ENCODE measurements at places on chromosomes 12 and 14.

DNA sequence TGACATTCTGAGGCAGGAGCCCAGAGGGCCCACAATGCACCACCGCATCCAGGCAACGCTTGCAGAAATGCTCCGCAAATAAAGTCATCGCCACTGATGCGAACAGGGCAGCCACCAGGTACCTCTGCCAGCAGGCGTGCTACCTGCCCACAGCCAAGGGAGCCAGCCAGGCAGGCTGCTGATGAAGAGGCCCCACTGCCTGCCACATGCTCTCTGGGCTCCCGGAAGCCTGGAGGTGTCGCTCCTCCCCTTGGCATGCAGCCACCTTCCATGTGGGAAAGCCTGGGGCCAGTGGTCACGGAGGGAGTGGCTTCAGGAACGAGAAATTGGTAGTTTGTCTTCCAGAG is 14.7 kb downstream of the GPR132 start:
- DNase-seq = peak; percentile 39

- DNase-seq = no peak
These were observed 205.1 kb downstream of the SLC5A8 start for GRCh38 chr12:101004898-101005297.

GRCh38 chr12:2752676-2753371 is 41.9 kb upstream of the FKBP4 start:
- peak; percentile 58 for DNase-seq

- peak; percentile 26 for DNase-seq
These were observed 136.2 kb downstream of the MED13L start for GRCh38 chr12:116141110-116141832.

DNA sequence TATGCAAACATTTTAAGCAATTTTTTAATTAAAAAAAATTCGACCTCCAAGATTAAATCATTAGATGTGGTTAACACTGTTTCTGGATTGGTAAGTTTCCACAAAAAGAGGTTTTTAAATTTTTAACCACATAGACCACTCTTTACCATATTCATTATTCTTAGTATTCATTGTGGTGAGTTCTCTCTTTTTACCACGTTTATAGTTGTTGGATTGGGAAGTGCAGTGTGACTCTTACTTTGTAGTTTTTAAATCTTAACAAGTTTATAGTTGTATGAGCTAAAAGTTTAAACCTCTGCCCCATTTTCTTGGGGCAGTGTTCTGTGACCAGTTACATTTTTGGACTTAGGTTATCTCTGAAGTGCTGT is 8.6 kb downstream of the ATP2A2 start:
- no peak for DNase-seq

DNA sequence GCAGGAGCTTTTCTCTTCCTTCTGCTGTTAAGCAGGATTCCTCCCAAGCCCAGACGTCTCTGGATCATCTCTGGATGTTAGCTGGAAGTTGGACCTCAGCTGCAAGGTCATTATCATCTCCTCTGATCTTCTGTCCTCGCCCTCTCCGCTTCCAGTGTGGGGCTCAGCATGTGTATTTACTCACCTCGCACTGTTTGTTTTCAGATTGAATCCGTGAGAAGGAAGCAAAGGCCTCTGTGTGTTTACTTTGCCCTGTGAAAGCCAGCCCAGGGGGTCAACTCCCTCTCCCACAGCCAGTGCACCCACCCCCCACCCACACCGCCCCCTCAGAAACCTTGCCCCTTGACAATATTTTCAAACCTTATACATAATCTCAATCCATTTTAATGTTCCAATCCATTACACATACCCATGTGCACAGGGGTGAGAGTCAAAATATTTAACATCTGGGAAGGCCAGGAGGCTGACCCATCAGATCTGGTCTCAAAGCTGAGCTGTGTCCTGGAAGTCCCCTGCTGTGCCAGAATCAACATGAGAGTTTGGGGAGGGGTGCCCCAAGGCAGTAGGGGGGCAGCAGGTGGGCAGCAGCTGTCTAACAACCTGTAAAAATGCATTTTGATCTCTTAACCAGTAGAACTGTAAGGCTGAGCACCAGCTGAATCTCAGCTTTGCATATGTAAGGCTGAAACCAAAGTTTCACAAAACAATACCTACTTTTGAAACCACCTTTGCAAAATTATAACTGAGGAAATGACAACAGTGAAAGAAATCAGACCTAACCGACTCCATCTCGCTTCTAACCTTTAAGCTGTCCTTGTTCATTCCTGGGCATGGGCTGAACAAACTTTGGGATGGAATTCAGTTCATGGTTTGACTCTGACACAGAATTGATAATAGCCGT is 157.9 kb downstream of the ZNF664 start:
- DNase-seq = no peak

GRCh38 chr14:31858868-31859267 is 218.2 kb upstream of the ARHGAP5 start:
- no peak for DNase-seq

All from inflammatory macrophage treated with lipopolysaccharide for 4 hours (primary cell).